ENCODE measurements at places on chromosomes 1 and 21.

DNA sequence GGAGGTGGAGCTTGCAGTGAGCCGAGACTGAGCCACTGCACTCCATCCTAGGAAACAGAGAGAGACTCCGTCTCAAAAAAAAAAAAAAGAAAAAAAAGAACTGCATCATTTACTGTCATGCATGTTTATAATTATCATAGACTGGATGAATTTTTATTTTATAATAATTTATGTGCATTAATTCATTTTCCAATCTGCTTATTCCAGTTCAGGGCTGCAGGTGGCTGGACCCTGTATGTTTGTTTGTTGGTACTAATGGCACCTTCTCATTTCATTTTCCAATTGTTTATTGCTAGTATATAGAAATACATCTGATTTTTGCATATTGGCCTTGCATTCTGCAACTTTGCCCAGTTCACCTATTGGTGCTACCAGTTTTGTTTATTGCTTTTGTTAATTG lies 19.0 kb upstream of the SOX13 start:
- no peak for DNase-seq

DNA sequence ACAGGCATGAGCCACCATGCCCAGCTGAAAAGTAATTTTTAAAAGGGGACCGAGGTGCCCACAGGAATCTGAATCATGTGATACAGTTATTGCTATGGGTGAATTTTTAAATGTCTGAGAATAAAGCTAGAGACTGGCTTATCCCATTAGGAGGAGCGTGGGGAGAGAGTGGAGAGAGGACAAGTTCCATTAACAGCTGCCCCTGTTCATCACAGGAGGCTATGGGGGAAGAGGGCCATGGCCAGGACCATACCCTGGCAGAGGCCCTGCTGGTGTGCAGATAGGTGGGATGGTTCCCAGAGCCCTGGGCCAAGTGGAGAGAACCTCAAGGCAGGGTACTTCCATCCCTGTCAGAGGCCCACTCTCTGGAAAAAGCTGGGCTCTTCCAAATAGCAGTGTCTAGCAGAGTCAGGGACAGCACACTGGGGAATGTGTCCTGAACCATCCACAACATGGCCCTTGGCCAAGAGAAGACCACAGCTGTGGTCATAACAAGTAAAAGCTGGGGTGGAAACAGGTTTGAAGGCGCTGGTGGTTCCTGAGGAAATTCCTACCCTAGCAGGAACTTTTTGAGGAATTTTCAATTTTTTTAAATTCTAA lies 13.7 kb upstream of the ZNF691 start:
- no peak for DNase-seq

GRCh38 chr1:51639694-51640093 lies 22.8 kb downstream of the OSBPL9 start:
- no peak for DNase-seq

DNA sequence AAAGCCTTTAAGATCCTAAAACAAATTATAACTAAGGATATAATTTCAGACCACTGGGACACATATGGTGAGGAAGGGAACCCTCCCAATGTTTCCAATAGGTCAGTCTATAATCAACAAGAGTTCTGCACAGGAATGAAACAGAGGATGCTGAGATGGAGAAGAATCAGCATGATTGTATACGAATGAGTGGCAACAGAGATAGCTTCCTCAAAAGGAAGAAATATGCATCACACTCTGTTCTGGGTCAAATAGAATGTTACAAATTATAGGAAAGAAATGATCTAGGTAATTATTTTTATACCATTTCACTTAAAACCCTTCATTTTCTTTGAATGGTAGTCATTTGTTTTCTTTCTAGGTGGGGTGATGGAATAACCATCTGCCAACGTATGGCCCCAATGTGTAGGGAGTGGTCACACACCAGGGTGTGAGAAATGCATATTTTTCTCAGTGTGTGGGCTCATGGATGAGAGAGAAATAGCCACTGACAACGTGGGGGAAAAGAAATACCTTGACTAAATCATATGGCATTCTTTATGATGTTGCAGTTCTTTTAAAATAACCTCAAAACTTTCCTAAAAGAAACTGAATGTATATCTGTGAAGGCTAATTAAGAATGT lies 104.6 kb upstream of the IVNS1ABP start:
- no peak for DNase-seq

Measured in CD4-positive, alpha-beta T cell treated with Interferon alpha-2 for 1 hour (primary cell).